Stimulated activated CD4-positive, alpha-beta T cell treated with anti-CD3 and anti-CD28 coated beads, Interleukin-12 subunit alpha, Interleukin-12 subunit beta, amount 100 ng/mL, for 24 hours (primary cell): ENCODE measurements at places on chromosomes 2 and 18.
A peak's percentile ranks its signal among the peaks of the same experiment; 100 is the strongest.

GRCh38 chr18:45227001-45227742, 388.1 kb upstream of the SLC14A2 start:
- DNase-seq: no peak

GRCh38 chr2:27095745-27096651, 9.4 kb downstream of the KHK start:
- DNase-seq: peak; percentile 31

DNA sequence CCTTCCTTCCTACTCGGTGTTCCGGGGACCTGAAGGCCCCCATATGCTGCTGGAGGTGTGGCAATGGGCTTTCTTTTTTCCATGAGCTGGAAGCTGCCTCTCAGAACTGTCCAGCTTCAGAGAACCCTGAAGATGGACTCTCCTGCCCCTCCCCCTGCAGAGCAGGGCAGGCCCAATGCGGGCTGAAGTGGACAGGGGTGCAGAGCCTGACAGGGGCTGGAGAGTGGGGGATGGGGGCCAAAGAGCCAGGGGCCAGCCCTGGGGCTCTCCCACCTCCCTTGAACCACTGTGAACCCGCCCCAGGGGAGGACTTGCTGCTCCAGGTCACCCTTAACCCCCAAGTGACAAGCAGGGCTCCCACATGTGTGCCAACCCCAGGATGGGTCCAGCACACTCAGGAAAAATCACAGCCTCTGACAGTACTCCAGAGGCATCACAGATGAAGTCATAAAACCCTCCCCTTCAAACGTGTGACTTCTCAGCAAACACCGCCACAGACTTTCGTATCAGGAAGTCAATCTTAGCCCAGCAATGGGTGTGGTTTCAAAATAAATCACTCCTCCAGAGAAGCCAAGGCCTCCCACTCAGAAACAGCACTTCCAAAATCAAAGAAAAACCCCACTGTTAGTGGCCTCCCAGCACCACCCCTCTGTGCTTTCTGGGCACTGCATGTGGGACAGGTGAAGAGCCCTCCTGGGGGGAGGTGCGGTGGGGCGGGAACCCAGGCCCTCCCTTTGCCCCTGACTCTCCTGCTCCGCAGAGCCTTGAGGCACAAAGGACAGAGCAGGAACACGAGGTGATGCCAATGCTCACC, 135.8 kb downstream of the HDAC4 start:
- DNase-seq: peak; percentile 44

GRCh38 chr2:230220347-230220969, 674 bp upstream of the SP110 start:
- no peak for DNase-seq
